HepG2 (cell line): ENCODE measurements at places on chromosomes 7 and 10.
A peak's percentile ranks its signal among the peaks of the same experiment; 100 is the strongest.

DNA sequence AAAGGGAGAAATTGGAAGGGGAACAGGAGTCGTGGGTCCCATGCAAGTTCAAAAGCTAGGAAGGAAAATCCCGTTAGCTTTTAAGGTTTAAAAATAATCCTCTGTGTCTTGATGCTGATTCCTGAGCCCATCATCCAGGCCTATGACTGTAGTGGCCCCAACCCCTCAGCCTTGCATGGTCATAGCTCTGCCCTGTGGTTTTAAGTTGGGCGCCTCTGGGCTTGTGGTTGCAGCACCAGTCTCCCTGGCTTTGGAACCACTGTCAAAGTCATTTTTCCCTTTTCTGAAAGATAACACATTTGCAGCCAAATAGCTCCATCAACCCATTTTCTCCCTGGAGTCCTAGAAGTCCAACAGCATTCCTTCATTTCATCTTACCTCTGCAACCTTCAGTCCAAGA lies 13.6 kb downstream of the TMEM236 start:
- no peak for DNase-seq

- DNase-seq = no peak
Measured at GRCh38 chr7:48537561-48537960, 366.3 kb downstream of the ABCA13 start.

DNA sequence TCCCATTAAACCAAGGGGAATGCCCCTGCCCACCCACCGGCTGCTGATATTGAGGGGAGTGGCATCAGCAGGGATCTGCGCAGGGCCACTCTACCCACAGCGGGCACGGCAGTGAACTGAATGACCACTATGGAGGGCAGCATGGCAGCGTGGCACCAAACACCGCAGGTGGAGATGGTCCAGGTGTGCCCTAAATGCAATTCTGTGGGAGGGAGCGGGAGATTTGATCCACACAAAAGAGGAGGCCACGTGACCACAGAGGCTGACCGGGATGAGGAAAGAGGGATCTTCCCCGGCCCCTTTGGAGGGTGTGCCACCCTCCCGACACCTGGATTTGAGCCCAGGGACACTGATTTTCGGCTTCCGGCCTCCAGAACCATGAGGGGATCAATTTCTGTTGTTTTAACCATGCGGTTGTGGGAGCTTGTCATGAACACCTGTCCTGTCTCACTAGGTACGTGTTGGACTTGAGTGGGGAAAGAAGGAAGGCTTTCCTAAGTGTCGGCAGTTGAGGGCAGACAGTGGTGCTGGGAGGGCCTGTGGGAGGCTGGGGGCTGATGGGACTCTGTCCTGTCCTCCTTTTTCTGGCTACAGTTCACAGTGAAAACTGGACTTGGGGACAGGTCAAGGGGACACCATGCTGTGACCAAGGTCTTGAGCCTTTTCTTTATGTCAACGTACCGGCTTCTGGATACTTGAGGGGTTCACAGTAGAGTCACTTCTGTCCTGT lies 66.1 kb downstream of the CFAP46 start:
- no peak for DNase-seq

DNA sequence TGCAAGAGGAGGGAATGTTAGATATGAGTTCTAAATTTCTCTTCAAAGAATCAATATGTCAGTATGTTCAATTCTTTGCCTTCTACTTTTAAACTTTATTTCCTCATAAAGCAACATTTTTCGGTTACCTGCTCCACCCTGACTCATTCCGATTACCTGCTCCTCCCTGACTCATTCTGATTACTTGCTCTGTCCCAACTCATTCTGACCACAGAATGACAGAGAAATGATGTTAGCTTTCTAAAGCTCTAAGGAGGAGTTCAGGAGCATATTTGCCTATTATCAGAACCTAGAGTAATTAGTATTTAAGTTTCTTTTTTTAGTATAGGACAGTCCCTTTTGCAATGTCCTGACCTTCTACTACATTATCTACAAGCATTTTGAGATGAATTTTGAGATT lies 24.5 kb upstream of the PPP1R9A start:
- no peak for DNase-seq

DNA sequence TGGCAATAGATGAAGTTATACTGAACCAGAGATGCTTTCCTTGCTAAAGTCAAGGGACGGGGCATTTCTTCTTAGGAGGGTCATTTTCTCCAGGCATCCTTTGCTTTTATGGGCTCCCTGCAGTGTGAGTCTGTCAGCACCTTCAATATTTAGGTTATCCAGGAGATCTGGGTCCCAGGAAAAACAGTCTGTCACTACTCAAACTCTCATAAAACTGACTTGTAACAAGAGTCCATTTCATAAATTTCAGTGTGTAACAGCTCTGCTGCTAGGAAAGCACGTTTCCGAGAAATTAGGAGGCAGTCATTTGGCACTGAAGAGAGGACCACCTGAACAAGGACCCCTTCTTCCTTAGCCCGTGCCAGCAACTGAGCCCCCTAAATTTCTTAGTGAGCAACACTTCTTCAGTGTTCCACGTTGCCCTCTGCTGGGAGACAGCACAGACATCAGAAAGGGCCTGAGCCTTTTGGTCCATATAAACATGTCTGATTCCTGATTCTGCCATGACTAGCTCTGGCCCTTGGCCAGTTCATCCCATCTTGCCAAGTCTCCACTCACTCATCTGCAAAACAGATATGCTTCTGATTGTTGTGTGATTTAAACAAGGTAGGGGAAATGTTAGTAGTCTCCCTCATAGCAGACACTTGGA lies 7.2 kb downstream of the GCC1 start:
- DNase-seq = peak; percentile 20

GRCh38 chr10:125742465-125742864 lies 23.0 kb downstream of the EDRF1 start:
- DNase-seq = peak; percentile 8

DNA sequence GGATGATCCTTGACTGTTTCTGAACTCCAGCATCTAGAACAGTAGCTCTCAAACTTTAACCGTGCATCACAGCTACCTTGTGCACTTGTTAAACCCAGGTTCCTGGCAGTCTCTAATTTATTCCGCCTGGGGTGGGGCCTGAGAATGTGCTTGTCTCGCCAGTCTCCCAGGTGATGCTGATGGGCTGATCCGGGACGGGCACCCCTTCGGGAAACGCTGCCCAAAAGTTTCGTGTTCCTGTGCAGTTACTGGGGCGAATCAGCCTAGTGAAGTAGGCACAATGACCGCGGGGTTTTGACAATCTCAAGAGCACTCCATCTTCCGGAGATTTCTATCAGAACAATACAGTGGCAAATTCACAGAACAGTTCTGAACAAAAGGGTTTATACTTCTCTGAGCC lies 29.9 kb downstream of the ADCYAP1R1 start:
- no peak for DNase-seq

DNA sequence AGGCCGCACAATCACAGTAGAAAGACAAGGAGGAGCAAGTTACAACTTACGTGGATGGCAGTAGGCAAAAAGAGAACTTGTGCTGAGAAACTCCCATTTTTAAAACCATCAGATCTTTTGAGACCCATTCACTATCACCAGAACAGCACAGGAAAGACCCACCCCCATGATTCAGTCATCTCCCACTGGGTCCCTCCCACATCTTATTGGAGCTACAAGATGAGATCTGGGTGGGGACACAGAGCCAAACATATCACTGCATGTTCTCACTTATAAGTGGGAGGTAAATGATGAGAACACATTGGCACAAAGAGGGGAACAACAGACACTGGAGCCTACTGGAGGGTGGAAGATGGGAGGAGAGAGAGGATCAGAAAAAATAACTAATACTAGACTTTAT lies 32.4 kb downstream of the NOLC1 start:
- DNase-seq = no peak

DNA sequence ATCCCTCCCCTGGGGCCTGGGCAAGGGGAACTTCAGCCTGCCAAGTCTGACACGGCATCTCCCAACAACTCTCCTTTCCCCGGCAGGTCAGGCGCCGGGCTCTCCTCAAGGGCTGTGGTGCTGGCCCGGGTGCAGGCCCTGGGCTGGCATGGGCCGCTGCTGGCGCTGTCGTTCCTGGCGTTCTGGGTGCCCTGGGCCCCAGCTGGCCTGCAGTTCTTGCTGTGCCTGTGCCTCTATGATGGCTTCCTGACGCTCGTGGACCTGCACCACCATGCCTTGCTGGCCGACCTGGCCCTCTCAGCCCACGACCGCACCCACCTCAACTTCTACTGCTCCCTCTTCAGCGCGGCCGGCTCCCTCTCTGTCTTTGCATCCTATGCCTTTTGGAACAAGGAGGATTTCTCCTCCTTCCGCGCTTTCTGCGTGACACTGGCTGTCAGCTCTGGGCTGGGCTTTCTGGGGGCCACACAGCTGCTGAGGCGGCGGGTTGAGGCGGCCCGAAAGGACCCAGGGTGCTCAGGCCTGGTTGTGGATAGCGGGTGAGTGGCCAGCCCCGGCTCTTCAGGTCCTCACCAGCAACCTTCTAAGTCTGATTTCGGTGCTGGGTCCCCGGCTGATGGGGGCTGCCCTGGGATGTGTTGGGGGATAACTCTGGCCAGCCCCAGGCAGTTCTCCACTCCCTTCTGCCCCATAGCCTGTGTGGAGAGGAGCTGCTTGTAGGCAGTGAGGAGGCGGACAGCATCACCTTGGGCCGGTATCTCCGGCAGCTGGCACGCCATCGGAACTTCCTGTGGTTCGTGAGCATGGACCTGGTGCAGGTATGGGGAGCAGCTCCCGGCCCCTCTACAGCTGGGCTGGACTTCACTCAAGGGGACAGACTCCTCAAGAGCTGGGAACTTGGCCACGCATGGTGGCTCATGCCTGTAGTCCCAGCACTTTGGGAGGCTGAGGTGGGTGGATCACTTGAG lies 19.5 kb upstream of the C10orf95 start:
- no peak for DNase-seq

- no peak for DNase-seq
Measured at GRCh38 chr7:112470194-112470593, 10.6 kb upstream of the LSMEM1 start.

DNA sequence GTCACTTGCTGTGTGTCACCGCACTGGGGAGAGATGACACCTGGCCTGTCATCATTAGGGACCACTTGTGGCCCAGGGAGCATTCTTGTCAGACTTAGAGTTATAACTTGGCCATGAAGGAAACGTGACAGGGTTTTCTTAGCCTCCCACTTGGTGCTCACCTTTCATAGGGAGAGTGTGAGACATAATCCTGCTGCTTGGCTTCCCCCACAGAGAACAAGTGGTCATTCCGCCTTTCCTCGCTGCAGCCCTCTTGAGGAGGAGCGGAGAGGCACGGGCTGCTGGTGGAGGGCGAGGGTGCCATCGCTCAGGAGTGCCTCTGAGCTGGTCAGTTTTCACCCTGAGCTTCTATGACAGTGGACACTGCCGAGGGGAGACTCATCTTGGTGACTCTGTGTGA lies 125.0 kb upstream of the GJD4 start:
- DNase-seq = peak; percentile 12

GRCh38 chr10:17228091-17229015 lies at the start of gene VIM:
Gene VIM (plus strand): TSS chr10:17228241. CDS start chr10:17229423, 1,182 bp downstream.
- DNase-seq = no peak
